ENCODE measurements at places on chromosomes 5 and 9.

DNA sequence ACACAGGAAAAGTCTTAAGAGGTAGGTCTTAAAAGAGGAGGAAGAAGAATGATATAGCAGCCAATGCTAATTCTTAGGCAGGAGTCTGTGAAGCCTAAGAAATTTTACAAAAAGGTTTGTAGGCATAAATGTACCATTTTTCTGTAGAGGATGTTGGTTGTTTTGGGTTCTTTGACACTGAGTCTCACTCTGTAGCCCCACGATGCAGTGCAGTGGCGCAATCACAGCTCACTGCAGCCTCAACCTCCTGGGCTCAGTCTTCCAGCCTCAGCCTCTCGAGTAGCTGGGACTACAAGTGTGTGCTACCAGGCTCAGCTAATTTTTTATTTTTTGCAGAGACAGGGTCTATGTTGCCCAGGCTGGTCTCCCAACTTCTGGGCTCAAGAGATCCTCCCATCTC is 37.7 kb upstream of the RNF38 start:
- DNase-seq = no peak

- no peak for DNase-seq
These were observed 170.1 kb upstream of the ZNF618 start for GRCh38 chr9:113705928-113706519.

GRCh38 chr9:83625178-83625577 is 2.2 kb downstream of the IDNK start:
- DNase-seq = no peak

GRCh38 chr5:178340637-178341036 is 108.0 kb upstream of the PHYKPL start:
- DNase-seq = no peak

- DNase-seq = peak; percentile 44
These were observed 986 bp downstream of the PLPP1 start for GRCh38 chr5:55533521-55534435.
